ENCODE measurements at places on chromosomes 5 and 9. TPM values are rescaled to one million over a fixed set of nuclear protein-coding genes. Genes with fewer than 3 reads are reported as not detected.
A peak's percentile ranks its signal among the peaks of the same experiment; 100 is the strongest.

GRCh38 chr5:96260009-96260408 lies 173.0 kb downstream of the PCSK1 start:
- H3K4me3 ChIP-seq: no peak overlapping the region
- peak overlapping the region; percentile 82 for H3K27ac ChIP-seq
- H3K27me3 ChIP-seq: no peaks in the 10 kb centered on the region

DNA sequence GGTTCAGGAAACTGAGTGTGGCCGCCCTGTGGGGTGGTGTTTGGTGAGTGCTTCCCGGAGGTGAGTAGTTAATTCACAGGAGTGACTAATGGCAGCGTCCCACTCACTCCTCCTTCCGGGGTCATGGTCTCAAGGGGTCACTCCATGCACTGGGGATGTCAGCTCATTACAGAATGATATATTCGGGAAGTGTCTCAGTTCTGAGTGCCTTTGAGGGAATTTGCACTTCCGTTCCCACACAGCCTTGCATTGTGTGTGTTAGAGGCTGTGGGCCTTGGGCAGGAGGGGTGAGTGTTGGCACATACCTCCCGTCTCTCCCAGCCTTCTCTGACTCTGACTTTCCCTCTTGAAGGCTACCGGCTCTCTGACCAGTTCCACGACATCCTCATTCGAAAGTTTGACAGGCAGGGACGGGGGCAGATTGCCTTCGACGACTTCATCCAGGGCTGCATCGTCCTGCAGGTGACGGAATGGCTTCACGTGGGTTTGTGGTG lies 10.5 kb upstream of the AHRR start:
- no peak overlapping the region for H3K27ac ChIP-seq
- H3K36me3 ChIP-seq: peaks cover 10% of the 10 kb centered on the region
- peaks cover 4% of the 10 kb centered on the region for H3K4me1 ChIP-seq
- no peak for DNase-seq
- no peak overlapping the region for H3K4me3 ChIP-seq

SPTLC1 gene
- total RNA-seq: 98.1 TPM

DNA sequence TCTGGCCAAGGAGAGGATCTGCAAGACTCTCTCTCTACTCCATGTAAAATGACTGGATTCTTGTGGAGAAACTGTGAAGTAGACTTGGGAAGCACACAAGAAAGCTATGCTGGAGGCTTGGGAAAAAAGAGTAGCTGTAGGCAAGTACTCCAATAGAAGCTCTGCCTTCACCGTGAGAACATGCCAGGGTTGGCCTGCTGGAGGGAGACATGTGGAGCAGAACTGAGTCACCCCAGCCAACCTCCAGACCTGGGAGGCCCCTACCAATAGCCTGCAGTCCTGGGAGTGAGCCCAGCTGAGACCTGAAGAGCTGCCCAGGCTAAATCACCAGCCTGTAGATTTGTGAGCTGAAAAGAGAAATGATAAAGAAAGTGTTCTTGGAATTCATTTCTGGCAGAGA lies 66.6 kb downstream of the DEPDC1B start:
- peaks cover 4% of the 10 kb centered on the region for H3K36me3 ChIP-seq
- peak overlapping the region; percentile 93 for H3K27ac ChIP-seq
- peak overlapping the region; percentile 20 for H3K4me3 ChIP-seq

MROH2B gene
- not detected for total RNA-seq

PCDHGB3 gene
- 0.21 TPM for total RNA-seq

DNA sequence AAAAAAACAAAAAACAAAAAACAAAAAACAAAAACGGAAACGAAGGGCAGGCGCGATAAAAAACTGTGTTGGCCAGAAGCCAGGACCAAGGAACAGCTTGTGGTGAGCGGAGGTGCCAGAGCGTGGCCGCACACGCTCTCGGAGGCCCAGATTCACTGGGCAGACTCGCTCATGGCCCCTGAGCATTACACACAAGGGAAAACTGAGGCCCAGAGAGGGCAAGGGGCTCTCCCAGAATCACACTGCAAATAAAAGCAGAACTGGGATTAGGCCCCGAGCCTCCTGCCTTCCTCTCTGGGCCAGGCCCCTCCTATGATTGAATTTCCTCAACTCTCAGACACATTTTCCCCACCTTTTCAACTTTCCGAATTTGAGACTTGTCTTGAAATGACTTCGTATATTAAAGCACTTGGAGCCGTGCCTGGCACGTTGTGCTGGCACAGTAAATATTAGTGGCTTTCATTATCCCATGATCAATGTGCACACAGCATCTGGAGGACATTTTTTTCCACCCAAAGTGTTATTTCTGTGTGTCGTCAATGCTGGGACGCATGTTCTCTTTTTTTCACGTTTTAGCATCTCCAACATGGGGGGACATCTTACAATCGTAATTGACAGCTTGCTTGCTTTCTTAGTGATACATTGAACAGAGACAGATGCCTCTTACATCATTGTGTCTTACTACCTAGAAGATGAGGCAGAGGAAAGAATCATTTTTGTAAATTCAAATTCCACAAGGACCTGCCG lies 7.4 kb downstream of the FIBCD1 start:
- peaks cover 41% of the 10 kb centered on the region for H3K4me1 ChIP-seq
- no peak overlapping the region for H3K27ac ChIP-seq
- H3K27me3 ChIP-seq: no peaks in the 10 kb centered on the region
- H3K4me3 ChIP-seq: no peak overlapping the region
- DNase-seq: no peak

DNA sequence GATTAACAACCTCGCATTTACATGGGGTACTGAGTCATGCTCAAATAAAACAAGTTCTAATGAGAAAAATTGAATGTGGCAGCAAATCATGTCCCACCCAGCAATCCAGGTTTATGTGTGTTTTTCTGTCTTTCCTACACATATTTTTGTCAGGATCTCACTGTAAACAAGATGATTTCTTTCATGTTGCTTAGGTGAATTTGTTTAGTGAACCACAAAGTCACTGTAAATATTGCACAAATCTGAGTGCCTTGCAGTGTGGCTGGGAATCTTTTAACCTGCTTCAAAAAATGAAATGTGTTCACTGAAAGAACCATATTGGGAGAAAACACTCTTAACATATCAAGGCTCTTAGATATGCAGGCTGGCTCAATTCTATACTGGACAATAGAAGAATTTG lies 23.1 kb upstream of the ZCCHC7 start:
- DNase-seq: no peak
- H3K4me3 ChIP-seq: no peak overlapping the region
- no peak overlapping the region for H3K27ac ChIP-seq
- no peaks in the 10 kb centered on the region for H3K36me3 ChIP-seq
- H3K4me1 ChIP-seq: no peaks in the 10 kb centered on the region

SIL1 gene
- 87.4 TPM for total RNA-seq

- no peak for DNase-seq
- H3K27ac ChIP-seq: no peak overlapping the region
- no peak overlapping the region for H3K4me3 ChIP-seq
- H3K27me3 ChIP-seq: no peaks in the 10 kb centered on the region
Measured at GRCh38 chr5:56640763-56641406, 174.5 kb upstream of the MAP3K1 start.

CCL28 gene
- 0.10 TPM for total RNA-seq

FAM78A gene
- total RNA-seq: 1.4 TPM

GRCh38 chr5:121988488-121988887 lies 26.7 kb downstream of the SRFBP1 start:
- H3K27me3 ChIP-seq: no peaks in the 10 kb centered on the region
- peaks cover 4% of the 10 kb centered on the region for H3K36me3 ChIP-seq
- no peak overlapping the region for H3K27ac ChIP-seq
- no peaks in the 10 kb centered on the region for H3K4me1 ChIP-seq

DNA sequence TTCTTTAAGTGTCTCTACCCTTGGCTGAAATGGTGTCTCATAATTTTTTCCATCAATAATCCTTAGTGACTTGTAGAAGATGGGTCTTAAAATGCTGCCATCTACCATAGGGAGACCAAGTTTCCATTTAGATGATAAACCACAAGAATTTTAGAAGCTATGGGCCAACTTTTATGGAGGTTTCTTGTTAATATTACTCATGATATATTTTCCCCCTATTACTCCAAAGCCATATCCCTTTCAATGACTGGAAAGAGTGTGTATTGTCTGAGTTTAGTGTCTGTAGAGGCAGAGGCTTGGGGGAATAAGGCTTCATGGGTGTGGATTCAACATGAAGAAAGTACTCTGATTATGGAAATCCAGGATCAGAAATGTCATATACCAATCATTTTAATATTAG lies 507.3 kb upstream of the TNC start:
- no peak for DNase-seq
- no peaks in the 10 kb centered on the region for H3K27me3 ChIP-seq
- peaks cover 9% of the 10 kb centered on the region for H3K36me3 ChIP-seq
- no peak overlapping the region for H3K27ac ChIP-seq
- no peak overlapping the region for H3K4me3 ChIP-seq

GRCh38 chr5:139862313-139862712 lies 66.7 kb downstream of the PSD2 start:
- H3K4me1 ChIP-seq: no peaks in the 10 kb centered on the region
- peaks cover 41% of the 10 kb centered on the region for H3K27me3 ChIP-seq
- no peaks in the 10 kb centered on the region for H3K36me3 ChIP-seq
- H3K4me3 ChIP-seq: no peak overlapping the region

ARL10 gene
- total RNA-seq: 37.8 TPM

TMC1 gene
- not detected for total RNA-seq

VCAN gene
- 710 TPM for total RNA-seq
